ENCODE measurements at places on chromosomes 1 and 21. TPM values are rescaled to one million over a fixed set of nuclear protein-coding genes. Genes with fewer than 3 reads are reported as not detected.
A peak's percentile ranks its signal among the peaks of the same experiment; 100 is the strongest.

DNA sequence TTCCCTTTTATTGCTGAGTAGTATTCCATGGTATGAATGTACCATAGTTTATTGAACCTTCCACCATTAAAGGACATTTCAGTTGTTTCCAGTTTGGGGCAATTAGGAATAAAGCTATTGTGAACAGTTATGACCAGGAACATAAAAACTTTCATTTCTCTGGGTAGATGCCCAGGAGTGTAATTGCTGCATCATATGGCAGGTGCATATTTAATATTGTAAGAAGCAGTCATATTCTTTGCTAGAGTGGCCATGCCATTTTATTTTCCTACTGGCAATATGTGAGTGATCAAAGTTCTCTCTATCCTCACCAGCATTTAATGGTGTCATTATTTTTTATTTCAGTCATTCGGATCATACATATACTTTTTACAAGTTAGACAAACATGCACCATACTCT, 23.9 kb upstream of the H3-3A start:
- DNase-seq, result no peak

DNA sequence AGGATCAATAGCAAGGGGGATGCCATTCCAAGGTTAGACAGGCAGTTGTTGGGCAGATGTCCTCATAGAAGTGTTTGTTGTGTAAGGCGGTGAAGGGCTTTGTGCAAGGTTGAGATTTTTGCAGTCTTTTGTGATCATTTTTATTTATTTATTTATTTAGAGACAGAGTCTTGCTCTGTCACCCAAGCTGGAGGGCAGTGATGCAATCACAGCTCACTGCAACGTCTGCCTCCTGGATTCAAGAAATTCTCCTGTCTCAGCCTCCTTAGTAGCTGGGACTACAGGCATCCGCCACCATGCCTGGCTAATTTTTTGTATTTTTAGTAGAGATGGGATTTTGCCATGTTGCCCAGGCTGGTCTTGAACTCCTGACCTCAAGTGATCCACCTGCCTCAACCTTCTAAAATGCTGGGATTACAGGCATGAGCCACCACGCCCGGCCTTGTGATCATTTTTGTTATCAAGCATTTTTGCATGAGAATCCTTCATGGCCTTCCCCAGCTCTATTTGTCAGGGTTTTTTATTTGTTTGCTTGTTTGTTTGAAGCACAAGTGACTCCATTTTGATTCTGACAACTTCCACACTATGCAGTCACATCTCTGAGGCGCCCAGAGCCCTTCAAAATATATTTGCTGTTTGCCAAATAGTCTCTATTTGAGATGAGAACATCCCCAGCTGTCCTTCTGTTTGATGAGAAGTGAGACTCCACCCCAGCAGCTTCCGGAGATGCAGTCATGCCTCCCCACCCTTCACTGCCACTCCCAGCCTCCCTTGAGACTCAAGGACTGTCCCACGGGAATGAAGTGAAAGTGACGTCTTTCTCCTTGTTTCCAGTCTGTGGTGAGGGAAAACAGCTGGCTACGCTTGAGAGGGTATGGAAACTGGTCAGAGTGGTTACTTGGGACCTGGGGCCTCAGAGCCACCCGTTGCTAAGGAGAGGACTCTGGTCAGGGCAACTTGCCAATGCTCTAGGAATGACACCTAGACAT, 38.0 kb downstream of the TMEM50B start:
- DNase-seq, result peak; percentile 53

- no peak for DNase-seq
These were observed 126.9 kb upstream of the LMO4 start for GRCh38 chr1:87201768-87202167.

DNA sequence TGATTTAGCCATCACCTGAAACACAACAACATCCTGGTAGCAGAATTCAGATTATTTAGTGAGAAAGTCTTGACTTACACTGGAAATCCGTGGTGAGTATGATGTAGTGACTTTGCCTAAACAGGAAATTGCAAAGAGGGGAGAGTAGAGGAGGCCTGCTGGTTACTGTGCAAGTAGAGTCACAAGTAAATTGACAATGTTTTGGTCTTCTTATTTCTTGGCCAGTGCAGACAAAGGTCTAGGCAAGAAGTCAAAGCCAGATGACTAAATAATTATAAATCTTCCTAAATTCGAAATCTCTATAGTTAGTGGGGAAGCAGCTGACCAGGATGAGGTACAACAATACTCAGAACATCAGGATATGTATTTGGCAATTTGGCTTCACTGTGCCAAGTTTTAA, 159.5 kb upstream of the KCTD3 start:
- no peak for DNase-seq

GRCh38 chr1:223647249-223647648, 18.3 kb downstream of the CAPN8 start:
- no peak for DNase-seq

GRCh38 chr1:232853994-232854797, 49.0 kb downstream of the MAP10 start:
- DNase-seq, result peak; percentile 92

DNA sequence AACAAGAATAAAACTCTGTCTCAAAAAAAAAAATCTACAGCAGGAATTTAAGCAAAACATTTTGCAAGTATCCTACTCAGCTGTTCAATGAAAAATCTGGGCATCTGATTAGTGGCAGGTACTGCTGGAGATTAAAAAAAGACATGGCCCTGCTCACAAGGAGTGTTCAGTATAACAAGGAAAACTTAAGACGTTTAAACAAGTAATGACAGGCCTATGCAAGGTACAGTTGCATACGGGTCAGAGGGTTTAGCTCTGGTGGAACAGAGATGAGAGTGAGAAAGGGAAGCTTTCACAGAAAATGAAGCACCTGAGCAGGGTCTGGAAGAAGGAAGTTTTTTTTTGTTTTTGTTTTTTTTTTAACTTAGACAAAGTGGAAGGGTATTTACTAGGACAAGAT, 23.0 kb downstream of the SNRNP40 start:
- DNase-seq, result no peak

GRCh38 chr1:179995576-179995975, 41.0 kb downstream of the CEP350 start:
- DNase-seq, result no peak

The TFAP2E gene
- 0.07 TPM for polyA plus RNA-seq

The KRTAP11-1 gene
- polyA plus RNA-seq, result not detected

The CCDC185 gene
- polyA plus RNA-seq, result not detected
